ENCODE measurements at places on chromosomes 1 and 21.
A peak's percentile ranks its signal among the peaks of the same experiment; 100 is the strongest.

DNA sequence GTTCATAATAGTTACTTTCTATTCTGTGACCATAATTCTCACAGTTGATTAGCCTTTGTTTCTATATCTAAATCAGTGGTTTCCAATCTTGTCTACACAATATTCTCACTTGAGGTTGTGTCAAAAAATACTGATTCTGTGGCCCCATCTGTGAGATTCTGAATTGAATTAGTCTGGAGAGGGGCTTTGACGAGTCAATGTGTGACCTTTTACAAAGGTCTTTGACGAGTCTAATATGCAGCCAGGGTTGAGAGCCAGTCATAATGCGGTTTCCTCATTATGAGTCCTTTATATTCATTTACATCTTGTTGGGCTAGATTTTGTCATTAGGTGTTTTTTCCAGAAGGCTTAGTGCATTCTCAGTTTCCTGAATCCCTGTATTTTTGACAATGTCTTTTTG, 19.7 kb downstream of the FCRL5 start:
- no peak for DNase-seq

DNA sequence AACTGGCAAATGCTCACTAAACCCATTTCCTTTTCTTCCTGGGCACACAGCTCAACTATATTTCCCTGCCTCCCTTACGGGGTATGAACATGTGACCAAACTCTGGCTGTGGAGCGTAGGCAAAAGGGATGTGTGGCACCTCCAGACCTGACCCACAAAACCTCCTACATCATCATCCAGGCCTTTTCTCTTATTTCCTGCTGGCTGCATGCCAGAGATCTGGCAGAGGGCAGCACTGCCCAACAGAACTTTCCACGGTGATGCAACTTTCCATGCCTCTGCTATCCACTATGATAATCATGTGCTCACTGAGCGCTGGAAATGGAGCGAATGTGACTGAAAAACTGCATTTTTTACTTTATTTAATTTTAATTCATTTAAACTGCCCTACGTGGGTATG, 99.6 kb upstream of the CACNA1E start:
- DNase-seq, result no peak

GRCh38 chr1:50278410-50278809, 144.8 kb downstream of the DMRTA2 start:
- no peak for DNase-seq

- no peak for DNase-seq
Measured at GRCh38 chr1:203906932-203907331, 45.5 kb downstream of the SNRPE start.

DNA sequence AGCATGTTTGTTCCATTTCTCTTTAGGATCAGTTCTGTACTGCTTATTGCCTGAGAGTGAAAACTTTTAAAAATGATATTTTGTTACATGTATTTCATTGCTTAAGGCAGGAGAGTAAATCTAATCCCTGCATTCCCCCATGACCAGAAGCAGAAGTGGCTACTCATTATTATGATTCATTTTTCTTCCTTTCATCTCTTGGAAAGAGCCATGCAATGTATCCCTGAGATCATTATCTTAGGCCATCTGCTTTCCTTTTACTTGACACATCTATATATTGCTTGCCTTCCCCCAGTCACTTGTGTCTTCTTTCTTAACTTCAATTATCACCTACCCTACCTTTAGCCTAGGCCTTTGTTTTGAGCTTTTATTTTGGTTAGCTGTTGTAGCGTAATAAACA, 430.4 kb upstream of the CHRM3 start:
- DNase-seq, result no peak

- DNase-seq, result no peak
Measured at GRCh38 chr1:83741770-83742169, 257.2 kb downstream of the TTLL7 start.

GRCh38 chr21:44765231-44766013, 36.2 kb downstream of the UBE2G2 start:
- DNase-seq, result no peak

- no peak for DNase-seq
Measured at GRCh38 chr1:82185084-82185483, 384.4 kb downstream of the ADGRL2 start.

DNA sequence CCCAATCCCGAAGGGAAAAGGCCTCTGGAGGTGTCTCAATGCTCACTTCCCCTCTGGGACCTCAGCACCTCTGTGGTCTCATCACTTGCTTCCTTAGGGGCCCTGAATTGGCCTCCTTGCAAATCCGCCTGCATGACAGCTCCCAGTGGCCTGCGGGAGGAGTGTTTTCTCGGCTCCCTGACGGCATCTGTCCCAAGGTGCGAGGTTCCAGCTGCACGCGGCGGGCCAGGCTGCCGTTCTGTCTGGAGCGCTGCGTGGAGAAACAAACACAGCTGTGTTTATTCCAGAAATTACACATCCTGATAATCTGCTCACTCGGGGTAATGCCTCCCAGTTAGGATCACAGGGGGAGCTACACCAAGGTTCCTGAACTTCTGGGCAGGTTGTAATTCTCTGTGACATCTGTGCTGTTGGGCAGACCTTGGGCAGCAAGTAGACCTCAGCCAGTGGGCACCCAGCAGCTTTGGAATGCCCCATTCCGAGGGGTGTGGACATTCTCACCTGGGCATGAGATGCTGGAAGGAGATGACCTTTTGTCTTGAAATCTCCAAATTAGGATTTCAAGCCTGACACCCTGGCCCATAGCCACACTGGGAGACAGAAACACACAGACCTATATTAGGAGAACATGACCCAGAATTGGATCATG, 18.2 kb downstream of the EPHB2 start:
- no peak for DNase-seq

DNA sequence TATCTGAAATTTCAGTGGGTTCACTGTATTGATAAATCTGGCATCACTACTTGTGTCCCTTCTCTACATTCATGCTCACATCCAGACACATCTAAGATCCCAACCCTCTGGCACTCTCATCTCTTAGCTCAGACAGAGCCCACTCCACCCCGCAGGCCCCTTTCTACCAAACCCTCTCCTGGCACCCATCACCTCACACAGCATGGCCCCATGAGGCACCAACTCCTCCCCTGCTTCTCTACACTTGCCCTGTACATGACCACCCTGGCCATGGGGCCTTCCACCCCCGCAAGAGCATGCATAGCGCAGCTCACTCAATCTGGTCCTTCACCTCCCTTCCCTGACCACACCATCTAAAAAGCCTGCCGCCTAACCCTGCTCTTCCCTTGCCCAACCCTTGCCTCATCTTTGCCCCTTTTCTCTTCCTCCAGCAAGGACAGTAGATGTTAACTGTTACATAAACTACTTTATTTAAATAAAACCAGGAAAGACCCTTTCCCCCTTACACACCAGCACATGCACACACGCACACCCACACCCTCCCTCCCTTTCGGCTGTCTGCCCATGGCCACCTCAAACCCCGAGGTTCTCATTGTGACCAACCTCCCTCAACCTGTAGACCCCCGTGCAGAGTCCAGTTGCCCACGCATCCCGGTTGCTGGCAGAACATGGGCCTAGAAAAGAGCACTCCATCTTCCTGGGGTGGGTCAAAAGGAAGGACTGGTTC, 15.6 kb downstream of the SH3BP5L start:
- no peak for DNase-seq

GRCh38 chr1:65355031-65355712, 45.8 kb downstream of the DNAJC6 start:
- no peak for DNase-seq

GRCh38 chr21:38679534-38679933, 126.2 kb upstream of the ETS2 start:
- no peak for DNase-seq

- no peak for DNase-seq
Measured at GRCh38 chr1:68294367-68295066, 62.2 kb upstream of the WLS start.

- no peak for DNase-seq
Measured at GRCh38 chr1:78854556-78854955, 152.0 kb downstream of the ADGRL4 start.

GRCh38 chr1:41576206-41576605, 91.7 kb upstream of the EDN2 start:
- DNase-seq, result no peak

- DNase-seq, result no peak
Measured at GRCh38 chr1:18637511-18637960, 6.9 kb downstream of the PAX7 start.

- DNase-seq, result no peak
Measured at GRCh38 chr1:155125946-155126555, 1.6 kb upstream of the EFNA1 start.

- DNase-seq, result no peak
Measured at GRCh38 chr1:199956005-199956404, 71.5 kb upstream of the NR5A2 start.

- DNase-seq, result no peak
Measured at GRCh38 chr1:65526049-65526556, 105.6 kb downstream of the LEPR start.

DNA sequence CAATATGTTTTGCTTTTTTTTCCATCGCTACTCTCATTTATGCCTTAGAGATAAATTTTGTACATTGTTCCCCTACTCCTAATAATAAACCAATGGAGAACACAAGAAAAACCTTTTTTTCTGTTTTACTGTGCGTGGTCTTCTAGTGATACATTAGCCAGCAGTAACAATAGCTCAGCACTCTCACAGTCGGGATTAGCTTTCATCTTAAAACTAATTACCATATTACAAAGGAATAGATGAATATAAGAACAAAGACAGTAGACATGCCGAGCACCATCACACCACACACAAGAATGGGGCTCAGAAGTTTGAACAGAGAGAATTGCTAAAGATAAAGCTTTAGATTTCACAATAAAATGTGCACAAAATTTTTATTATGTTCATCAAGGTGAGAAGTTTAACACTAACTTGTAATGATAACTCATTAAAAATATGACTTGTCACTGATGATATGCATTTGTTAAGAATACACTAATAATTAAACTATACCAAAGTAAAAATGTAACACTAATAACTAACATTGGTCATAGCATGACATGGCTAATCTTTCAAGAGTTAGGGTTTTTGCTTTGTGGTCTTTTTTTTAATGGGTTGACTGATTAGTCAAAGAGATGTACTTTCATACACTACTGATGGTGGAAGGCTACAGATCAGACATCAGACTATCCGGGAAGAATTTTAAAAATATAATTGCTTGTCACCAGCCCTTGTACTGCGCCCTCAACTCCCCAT, 61.8 kb downstream of the EXTL2 start:
- no peak for DNase-seq

GRCh38 chr1:220274251-220274855, 2.1 kb upstream of the RAB3GAP2 start:
- peak; percentile 42 for DNase-seq

DNA sequence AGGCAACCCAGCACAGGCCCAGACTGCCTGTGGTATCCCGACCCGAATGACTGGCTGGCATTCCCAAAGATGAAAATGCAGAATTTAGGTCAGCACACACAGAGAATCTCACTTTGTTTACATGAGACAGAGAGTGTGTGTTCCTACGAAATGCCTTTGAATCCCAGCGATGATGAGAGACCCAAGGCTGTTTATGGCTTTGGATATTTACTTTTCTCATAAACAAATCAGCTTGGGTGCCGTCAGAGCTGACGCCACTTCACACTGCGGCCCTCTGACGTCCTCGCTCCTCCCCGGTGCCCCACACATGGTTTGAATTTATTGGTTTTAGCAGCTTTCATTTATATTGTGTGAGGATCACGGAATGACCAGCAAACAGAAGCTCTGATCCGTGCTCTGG, 18.7 kb downstream of the TRABD2B start:
- no peak for DNase-seq

DNA sequence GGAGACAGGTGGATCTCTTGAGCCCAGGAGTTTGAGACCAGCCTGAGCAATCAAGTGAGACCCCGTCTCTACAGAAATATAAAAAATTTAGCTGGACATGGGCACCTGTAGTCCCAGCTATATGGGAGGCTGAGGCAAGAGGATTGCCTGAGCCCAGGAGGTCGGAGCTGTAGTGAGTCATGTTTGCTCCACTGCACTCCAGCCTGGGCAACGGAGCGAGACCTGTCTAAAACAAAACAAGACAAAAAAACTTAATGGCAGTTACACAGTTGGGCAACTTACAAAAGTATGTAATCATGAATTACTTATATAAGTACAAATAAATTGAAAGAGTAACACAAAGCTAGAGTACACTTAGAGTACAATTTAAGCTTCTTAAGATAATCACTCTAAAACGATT, 25.2 kb downstream of the RC3H1 start:
- DNase-seq, result no peak

DNA sequence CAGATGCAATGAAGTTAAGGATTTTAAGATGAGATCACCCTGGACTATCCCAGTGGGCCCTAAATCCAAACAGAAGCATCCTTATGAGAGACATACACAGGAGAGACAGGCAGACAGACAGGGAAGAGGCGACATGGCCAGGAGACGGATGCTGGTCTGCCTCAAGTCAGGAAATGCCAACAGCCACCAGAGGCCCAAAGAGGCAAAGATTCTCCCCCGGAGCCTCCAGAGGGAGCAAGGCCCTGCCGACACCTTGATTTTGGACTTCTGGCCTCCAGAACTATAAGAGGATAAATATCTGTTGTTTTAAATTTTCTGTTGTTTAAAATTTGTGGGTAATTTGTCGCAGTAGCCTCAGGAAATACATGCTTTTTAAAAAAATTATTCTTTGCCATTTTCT, 116.4 kb downstream of the GLIS1 start:
- no peak for DNase-seq

DNA sequence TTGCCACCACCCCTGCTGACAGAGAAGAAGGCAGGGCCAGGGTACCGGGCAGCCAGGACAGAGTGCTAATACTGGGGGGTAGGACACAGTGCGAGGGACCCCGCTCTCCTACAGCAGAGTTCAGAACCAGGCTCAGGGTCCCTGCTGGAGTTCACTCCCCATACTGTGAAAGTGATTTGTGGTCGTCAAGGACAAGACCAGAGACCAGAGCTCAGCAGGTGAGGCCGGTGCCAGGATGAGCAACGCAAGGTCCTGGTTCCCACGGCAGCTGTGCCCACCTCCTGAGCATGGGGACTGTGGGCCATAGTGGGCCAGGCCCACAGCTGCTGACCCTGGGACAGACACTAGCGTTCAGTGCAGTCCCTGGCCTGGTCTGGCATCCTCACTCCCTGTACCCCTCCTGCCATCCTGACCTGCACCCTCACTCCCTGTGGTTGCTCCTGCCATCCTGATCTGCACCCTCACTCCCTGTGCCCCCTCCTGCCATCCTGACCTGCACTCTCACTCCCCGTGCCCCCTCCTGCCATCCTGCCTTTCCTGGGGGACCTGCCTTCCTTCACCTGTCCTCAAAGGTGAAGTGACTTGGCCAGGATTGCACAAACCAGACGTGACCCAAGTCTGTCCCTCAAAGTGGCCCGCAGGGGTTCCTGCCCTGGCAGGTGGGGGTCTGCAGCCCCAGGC, 13.8 kb upstream of the PTTG1IP start:
- no peak for DNase-seq
